ENCODE measurements at places on chromosomes 16 and 17. TPM values are rescaled to one million over a fixed set of nuclear protein-coding genes. Genes with fewer than 3 reads are reported as not detected.

KLHL10 gene
- 0.15 TPM for total RNA-seq

EEF2KMT gene
- total RNA-seq = 15.2 TPM

BCO1 gene
- 0.62 TPM for total RNA-seq

EFTUD2 gene
- 162 TPM for total RNA-seq

DNA sequence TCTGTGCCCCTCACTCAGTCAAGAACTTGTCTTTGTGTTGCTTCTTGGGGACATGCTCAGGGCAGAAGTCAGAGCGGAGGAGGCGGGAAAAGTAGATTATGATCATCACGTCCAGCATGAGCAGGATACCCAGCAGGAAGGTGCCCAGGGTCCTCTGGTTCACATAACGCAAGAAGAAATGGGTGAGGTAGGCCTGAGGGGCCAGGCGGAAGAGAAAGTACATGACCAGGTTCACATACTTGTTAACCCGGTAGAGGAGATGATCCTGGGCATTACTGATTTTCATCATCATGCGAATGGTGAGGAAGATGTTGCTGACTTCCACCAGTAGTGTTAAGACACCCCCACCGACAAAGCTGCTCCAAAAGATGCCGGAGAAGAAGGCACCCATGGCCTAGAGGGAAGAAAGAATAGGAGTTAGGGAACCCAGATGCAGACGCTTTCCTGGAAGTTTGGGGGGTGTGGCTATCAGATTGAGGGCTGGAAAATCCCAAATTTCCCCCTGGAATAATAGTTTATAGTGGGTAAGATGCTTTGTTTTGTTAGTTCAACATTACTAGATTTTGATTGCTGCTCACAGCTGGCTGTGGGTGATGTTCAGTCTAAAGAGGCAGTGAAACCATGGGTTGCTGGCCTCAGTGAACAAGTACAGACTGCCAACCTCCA, 1.4 kb downstream of the TLCD1 start:
- H3K36me3 ChIP-seq = peaks cover 42% of the 10 kb centered on the region
- H3K27me3 ChIP-seq = no peaks in the 10 kb centered on the region
- DNase-seq = peak; percentile 75

DNA sequence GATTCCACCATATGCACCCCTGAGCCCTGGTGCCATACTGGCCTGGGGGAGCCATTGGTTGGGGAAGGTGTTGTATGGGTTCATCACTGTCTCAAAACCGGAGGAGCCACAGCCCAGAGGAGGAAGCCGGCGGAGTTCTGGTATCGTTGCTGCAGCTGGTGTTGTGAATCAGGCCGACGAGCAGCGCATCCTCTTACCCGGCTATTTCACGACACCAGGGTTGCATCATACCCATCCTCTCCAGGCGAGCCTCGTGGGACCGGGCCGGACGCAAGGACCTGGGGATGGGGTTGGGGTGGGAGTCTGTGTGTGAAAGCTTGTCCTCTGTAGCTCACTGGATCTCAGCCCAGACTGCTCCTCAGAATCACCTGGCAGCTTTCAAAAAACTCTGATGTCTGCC, 6.6 kb upstream of the SLC12A3 start:
- no peak overlapping the region for H3K27ac ChIP-seq
- H3K36me3 ChIP-seq = no peaks in the 10 kb centered on the region
- H3K27me3 ChIP-seq = no peaks in the 10 kb centered on the region
